ENCODE measurements at places on chromosomes 7 and 10.

- no peak for DNase-seq
Measured at GRCh38 chr7:132503415-132503814, 72.9 kb downstream of the PLXNA4 start.

- peak; percentile 50 for DNase-seq
Measured at GRCh38 chr10:119313644-119314043, 106.3 kb downstream of the GRK5 start.

- DNase-seq: no peak
Measured at GRCh38 chr7:149595541-149595940, 97.9 kb upstream of the ZNF746 start.

DNA sequence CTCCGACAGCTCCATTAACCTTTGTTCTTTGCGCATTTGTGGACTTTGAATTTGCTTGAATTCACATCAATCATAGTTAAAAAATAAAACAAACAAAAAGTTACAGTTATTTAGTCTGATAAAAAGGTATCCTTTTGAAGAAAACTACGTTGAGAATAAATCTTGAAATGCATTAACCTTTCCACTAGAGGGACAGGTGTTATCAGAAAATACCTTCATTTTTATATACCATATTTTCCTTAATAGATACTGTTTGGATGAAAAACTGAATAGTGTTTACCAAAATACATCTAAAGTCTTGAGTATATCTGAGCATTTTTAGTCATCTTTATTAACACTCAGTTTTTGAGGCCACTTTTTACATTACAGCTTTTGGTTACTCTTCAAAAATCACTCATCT lies 371.9 kb downstream of the ZWINT start:
- DNase-seq: no peak

DNA sequence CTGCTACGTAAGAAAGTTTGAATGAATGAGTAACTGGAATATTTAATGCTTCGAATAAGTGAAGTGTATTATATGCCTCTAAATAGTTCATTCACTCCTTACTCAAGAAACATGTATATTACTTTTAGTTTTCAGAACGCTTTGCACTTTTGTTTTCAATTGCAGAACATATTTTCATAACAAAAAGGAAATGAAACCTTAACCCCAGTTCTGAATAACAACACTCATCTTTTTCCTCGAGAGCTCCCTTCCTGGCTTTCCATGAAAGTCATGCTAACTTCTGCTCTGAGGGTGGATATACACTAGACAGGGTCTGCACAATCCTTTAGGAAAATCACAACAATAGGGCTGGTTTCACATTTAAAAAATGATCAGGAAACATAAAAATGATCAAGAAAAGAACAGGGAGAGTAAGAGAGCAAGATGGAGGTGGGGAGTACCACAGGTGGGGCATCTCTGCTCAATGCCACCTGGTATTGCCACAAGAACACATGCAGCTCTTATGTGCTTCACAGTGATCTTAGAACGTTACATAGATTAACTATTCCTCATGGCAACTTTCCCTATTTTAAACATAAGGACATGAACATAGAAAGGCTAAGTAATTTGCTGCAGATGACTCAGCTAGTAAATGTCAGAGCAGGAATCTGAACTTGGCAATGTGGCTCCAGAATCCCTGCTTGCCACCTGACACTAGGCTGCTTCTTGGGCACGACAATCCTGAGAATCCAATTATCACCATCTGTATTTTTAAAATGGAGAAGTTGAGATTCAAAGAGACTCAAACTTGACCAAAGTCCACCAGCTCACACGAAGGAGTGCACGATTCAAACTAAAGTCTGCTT lies 219.5 kb upstream of the AOAH start:
- DNase-seq: no peak

DNA sequence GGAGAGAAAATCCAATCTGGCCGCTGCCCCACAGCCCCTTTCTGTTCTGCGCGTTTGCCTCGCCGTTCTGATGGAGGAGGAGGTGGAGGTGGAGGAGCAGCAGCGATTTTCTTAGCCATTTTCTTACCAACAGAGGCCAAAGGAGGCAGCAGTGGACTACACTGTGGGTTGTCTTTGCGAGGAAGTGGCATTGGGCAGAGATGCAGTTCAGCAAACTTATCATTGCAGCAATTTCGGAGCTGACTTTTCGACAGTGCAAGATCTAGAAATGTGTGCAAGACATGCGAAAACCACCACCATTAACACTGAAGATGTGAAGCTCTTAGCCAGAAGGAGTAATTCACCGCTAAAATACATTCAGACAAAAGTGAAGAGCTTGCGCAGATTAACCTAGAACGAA lies 1.9 kb upstream of the ARL4A start:
- no peak for DNase-seq

GRCh38 chr10:132748135-132748534 lies 37.8 kb downstream of the NKX6-2 start:
- DNase-seq: no peak

DNA sequence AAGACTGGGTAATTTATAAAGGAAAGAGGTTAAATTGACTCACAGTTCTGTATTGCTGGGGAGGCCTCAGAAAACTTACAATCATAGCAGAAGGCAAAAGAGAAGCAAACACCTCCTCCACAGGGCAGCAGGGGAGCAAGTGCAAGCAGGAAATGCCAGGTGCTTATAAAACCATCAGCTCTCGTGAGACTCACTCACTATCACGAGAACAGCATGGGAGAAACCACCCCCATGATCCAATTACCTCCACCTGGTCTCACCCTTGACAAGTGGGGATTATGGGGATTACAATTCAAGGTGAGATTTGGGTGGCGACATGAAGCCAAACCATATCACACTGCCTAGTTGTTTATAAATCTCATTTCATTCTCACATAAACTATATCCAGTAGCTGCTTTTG lies 28.0 kb upstream of the CPN1 start:
- DNase-seq: no peak

DNA sequence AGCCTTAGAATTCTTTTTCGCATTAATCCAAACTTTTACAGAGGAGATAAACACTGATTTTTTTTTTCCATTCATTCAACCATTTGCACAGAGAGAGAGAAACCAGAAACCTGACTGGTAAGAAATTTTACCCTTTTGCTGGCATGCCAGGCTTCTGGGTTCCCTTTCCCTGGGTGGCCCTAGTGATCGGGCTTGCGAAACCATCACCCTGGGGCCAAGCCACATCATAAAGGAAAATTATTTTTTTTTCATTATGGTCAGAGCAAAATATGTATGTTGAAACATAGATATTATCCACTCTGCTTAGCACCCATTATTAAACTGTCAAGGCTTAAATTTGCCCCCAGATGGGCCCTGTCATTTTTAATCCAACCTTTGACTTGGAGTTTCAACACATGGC lies 55.4 kb upstream of the INHBA start:
- DNase-seq: no peak

DNA sequence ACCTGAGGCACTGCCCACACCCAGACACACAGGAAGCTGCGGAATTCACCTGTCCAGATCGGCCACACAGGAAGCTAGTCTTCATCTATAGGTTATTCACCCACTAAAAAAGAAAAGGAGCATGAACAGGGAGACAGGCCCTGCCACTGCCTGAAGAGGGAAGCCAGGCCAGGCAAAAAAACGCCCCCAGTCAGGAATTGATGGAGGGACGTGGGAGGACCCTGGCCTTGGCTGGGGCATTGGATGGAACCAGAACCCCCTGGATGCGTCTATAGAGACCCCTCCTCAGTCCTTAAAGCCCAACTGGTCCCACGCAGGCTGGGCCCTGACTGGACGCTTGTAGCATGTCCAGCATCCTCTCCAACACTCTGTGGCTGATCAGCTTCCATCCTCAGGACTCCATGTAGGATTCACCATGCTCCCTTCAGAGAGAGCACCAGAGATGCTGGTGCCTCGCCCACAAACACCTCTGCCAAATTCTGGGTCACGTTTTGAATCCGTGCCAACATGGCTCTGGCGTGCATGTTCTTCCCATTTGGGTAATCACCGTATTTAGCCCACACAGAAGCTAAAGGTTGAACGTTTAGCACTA lies 259.3 kb upstream of the TCERG1L start:
- no peak for DNase-seq

DNA sequence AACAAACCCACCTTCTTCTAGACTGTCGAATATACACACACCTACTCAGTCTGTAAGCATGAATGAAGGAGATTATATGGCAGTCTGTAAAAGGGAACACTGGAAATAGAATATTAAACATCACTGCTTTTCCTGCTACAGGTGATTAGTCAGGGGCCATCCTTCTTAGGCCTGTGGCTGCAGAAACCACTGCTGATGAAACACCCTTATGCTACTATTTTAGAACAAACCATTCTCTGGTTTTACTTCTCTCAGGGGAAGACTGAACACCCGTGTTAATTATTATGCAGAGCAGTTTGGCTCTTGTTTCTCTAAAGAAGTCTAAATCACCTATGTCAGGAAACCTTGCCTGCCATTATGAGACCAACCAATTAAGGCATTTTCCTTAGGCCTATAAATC lies 351.1 kb upstream of the KLF6 start:
- DNase-seq: no peak

DNA sequence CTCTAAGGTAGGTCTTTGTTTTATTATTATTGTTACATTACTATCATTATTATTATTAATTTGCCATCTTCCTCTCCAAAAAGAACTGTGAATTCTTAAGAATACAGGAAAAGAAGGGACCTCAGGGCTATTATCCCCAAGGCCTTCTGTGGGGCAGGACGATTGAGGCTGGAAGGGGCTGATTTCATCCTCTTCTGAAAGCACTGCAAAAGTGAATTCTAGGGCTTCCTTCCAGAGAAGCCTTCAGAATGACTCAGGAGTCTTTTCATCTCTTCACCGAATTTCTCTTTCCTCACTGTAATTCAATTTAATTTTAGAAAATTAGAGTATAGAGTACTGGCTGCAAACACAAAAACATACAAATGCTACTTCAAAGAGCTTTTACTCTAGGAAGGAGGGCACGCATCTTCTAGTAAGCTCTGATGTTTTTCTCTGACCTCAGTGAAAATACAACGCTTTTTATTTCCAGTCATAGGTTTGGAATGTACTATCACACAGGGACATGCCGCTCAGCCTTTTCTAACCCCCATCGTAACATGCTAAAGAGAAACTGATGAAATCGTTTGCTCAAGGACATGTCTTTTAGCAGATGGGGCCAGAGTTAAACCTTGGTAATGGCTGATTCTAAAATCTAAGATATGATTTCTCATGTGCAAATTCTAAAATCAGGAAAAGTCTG lies 280.2 kb upstream of the PITRM1 start:
- DNase-seq: no peak

DNA sequence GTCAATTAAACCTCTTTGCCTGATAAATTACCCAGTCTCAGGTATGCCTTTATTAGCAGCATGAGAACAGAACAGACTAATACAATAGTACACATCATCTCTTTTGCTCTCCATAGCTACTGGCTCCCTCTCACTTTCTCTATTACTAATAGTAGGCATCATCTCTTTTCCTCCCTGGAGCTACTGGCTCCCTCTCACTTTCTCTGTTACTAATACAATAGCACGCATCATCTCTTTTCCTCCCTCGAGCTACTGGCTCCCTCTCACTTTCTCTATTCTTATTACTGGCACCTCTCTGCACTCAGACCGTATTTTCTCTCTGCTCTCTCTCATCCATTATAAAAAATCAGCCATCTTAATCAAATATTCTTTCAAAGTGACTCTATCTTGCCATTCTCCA lies 37.1 kb downstream of the SLC25A13 start:
- no peak for DNase-seq

DNA sequence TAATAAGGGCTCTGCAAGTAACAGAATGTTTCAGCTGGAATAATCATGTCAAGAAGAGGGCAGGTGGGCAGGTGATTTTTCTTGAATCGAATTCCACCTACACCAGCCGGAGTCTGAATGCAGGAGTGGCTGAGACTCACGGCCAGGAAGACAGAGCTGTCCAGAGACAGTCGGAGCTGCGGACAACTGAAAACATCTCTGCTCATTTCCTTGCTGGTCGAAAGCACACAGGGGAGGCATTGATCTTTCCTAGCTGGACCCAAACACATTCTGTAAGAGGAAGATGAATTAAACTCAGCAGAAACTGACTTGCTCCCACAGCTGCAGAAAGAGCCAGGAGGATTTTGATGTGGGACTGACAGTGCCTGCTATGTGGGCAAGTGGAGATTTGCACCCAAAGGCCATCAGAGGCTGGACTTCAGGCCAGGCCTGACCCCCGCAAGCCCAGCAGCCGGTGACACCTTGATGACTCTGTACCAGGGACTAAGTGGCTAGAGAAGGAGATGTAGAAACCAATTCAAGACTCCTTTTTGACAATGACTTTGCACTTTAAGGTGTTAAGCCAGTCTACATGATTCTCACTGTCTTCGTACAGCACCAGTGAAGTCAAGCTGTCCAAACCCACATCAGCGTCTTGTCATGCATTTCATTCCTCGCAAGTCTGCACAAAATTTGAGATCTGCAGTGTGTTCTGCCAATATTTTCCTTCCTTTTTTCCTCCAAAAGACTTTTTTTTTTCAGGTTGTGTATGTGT lies 169.4 kb downstream of the TEX36 start:
- no peak for DNase-seq

GRCh38 chr7:69775231-69775771 lies 177.0 kb downstream of the AUTS2 start:
- DNase-seq: no peak

- DNase-seq: no peak
Measured at GRCh38 chr7:83451501-83452045, 197.4 kb downstream of the SEMA3E start.

- DNase-seq: no peak
Measured at GRCh38 chr10:90602862-90603610, 254.8 kb downstream of the HTR7 start.

- DNase-seq: no peak
Measured at GRCh38 chr7:30206942-30207341, 72.2 kb downstream of the MTURN start.

DNA sequence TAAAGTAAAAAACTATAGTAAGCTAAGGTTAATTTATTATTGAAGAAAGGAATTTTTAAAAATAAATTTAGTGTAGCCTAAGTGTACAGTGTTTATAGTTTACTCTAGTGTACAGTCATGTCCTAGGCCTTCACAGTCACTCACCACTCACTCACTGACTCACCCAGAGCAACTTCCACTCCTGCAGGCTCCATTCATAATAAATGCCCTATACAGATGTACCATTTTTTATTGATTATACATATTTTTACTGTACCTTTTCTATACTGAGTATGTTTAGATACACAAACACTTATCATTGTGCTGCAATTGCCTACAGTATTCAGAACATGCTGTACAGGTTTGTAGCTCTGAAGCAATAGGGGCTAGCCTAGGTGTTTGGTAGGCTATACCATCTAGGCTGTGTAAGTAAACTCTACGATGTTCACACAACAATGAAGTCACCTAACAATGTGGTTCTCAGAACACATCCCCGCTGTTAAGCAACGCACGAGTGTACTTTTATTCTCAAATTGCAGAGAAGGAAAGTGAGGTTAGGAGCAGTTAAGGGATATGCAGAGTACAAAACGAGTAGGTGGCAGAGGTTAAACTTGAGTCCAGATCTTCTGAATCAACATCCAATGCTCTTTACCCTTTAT lies 38.9 kb upstream of the PLCE1 start:
- no peak for DNase-seq

- no peak for DNase-seq
Measured at GRCh38 chr10:69474742-69475432, 23.6 kb downstream of the TSPAN15 start.

DNA sequence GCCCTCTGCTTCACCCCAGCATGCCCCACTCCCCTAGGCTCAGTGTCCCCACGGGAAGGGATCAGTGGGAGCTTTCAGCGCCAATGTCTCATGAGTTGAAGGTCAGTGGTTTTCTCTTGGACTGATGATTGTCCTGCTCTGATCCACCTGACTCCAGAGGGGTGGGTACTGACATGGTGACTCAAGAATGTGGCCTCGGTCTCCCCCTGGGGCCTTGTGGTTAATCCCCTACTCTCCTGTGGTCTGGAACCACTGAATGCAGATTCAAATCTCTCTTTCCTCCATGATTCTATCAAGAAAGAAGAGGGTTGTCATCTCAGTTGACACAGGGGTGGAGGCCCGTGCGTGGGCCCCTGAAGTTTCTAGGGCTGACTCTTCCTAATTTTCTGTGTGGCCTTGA lies 176.9 kb downstream of the RPS24 start:
- no peak for DNase-seq
